ENCODE measurements at places on chromosomes 6 and 20.

DNA sequence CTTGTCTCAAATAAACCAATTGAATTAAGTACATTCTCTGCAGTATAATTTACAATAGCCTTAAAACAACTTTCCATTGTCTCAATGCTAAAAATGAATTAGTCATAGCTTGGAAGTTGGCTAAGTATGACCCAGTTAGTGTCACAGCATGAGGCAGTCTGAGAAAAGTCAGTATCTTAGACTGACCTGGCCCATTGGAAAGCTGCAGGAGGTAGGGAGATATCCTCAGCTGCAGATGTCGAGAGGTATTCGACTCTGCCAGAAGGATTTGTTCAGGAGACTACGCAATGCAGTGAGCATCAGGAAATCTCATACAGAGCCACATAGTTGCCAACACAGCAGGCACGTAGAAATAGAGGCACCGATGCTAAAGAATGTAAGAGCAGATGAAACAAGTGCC, 350.9 kb upstream of the NRSN1 start:
- no peak for DNase-seq

DNA sequence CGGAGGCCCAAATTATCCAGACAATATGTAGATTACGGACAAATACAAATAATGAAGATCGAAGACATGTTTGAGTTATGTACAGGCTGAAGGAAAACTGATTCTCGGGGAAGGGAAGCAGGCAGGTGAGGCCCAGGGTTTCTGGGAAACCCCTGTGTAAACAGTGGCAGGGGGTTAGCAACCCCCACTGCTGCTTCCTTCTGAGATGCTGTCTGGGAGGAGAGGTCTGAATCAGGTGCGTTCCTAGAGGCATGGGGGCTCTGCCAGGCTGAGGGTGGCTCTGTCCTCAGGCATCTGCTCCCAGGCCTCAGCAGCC, 7.2 kb upstream of the MDGA1 start:
- DNase-seq = no peak

GRCh38 chr6:35063701-35064280, 77.3 kb downstream of the TCP11 start:
- no peak for DNase-seq

GRCh38 chr6:30601436-30601814, 15.6 kb downstream of the PPP1R10 start:
- DNase-seq = no peak

DNA sequence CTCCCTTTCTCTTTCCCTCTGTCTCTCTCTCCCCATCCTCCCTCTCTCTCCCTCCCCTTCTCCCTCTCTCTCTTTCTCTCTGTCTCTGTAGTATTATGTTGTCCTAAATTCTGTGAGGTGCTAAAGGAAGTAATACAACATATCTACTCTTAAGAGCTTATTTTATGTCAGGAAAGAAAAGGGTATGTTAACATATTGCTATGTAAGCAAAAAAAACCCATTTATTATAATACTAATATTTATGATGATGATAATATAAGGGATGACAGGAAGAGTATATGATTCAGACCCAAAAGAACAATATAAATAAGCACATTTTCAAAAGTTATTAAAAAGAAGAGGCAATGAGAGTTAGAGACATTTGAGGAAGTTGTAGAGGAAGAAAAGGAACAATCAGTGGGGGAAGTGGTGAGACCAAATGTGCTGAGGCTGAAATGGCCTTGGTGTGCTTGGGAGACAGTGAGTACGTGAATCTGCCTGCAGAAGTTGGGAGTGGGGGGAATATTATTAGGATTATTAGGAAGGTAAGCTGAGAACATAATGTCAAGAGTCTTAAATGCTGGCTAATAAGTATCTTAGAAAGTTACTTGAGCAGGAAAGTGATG, 303.6 kb upstream of the FERMT1 start:
- no peak for DNase-seq

DNA sequence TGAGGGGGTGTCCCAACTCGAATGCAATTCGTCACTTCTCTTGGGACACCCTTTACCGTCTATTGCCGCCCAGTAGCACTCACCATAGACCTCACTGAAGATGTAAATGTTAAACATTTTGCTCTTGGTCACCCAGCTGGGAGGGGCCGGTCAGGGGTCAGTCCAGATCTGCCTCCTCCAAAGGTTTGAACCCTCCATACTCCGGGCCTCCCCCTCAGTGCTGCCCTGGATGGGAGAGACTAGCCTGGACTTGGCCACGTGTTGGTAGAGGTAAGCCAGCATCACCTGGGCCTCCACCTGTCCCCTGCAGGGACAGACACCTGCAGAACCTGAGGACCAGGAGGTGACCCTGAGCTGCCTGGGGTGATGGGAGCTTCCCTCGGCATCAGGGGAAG, 5.0 kb upstream of the MYT1 start:
- no peak for DNase-seq

GRCh38 chr20:31699801-31700728, 22.6 kb downstream of the BCL2L1 start:
- no peak for DNase-seq

- DNase-seq = no peak
These were observed 86.4 kb downstream of the OPRM1 start for GRCh38 chr6:154125421-154125820.

All from glomerular endothelial cell (primary cell).